NCI-H1417 (cell line): ENCODE measurements at places on chromosomes 2 and 18.

- no peak for DNase-seq
Measured at GRCh38 chr2:144643537-144644336, 123.8 kb upstream of the ZEB2 start.

DNA sequence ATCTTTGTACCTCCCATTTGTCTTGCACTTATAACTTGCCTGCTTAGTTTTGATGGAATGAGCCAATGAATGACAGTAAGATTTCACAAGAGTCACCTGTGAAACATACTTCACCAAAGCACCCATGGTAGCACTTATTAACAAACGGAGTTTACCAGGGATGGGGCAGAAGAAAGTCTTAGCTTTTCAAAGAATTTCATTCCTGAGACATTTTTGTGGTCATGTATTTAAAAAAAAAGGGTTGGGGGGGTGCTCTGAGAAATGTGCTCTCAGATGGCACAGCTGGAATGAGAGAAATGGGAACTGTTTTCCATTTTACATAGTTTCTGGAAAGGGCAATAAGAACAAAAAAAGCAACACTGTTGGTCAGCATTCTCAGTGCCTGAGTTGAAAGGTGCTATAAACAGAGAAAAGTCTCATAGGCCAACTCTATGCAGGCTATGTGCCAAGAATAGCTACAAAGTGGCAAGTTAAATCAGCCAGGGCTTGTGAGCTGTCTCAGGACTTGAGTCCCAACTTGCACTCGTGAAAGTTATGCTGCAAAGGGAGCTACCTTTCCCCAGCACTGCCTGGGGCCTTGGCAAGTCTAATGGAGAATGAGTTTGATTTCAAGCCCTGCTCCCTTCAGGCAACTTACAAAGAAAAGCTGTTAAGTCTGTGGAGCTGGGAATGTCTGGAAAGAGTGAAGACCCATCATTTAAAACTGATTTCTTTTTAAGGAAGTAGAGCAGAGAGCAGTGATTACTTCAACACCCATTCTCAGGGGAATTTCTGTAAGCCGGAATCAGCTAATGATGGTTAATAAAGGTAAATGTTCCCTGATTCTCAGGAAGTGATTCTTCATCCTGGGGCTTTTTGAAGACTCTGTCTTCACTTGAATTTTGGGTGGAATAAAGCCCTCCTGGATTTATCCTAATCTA is 170.6 kb downstream of the SLC8A1 start:
- no peak for DNase-seq

- no peak for DNase-seq
Measured at GRCh38 chr18:61448316-61448715, 115.1 kb downstream of the CDH20 start.

DNA sequence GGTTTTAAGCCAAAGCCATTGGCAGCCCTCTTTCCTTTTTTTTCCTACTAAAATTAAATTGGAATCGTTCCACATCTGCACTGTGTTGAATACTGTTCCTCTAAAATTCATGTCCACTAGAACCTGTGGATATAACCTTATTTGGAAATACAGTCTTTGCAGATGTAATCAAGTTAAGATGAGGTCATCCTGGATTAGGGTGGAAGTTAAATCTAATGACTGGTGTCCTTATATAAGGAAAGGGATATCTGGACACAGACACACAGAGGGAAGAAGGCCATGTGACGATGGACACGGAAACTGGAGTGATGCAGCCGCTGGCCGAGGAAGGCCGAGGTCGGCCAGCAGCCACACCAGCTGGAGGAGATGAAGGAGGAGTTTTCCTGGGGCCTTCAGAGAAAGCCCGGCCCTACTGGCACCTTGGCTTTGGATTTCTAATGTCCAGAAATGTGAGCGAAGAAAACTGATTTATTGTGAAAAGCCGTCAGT is 49.4 kb downstream of the LONRF2 start:
- DNase-seq: no peak

- no peak for DNase-seq
Measured at GRCh38 chr2:196729418-196729817, 70.1 kb downstream of the GTF3C3 start.

GRCh38 chr2:217356781-217357180 is 496.9 kb upstream of the TNP1 start:
- DNase-seq: no peak
